ENCODE measurements at places on chromosomes 1 and 21.
A peak's percentile ranks its signal among the peaks of the same experiment; 100 is the strongest.

GRCh38 chr1:110524311-110525248 is 5.6 kb upstream of the KCNA10 start:
- H3K27me3 ChIP-seq, result peaks cover 28% of the 10 kb centered on the region
- no peaks in the 10 kb centered on the region for H3K36me3 ChIP-seq
- H3K27ac ChIP-seq, result no peak overlapping the region
- DNase-seq, result peak; percentile 59
- H3K4me3 ChIP-seq, result no peak overlapping the region

GRCh38 chr1:11842154-11843041 is 5.2 kb downstream of the NPPA start:
- peaks cover 27% of the 10 kb centered on the region for H3K36me3 ChIP-seq
- H3K27ac ChIP-seq, result no peak overlapping the region
- H3K4me1 ChIP-seq, result no peaks in the 10 kb centered on the region
- no peak overlapping the region for H3K4me3 ChIP-seq

GRCh38 chr1:201750934-201751333 is 78.0 kb upstream of the IPO9 start:
- H3K4me3 ChIP-seq, result peak overlapping the region; percentile 28
- peaks cover 99% of the 10 kb centered on the region for H3K4me1 ChIP-seq
- H3K27ac ChIP-seq, result peak overlapping the region; percentile 94
- H3K27me3 ChIP-seq, result no peaks in the 10 kb centered on the region
- no peaks in the 10 kb centered on the region for H3K36me3 ChIP-seq
- peak; percentile 78 for DNase-seq

- H3K27me3 ChIP-seq, result no peaks in the 10 kb centered on the region
- no peaks in the 10 kb centered on the region for H3K4me1 ChIP-seq
- DNase-seq, result no peak
- no peaks in the 10 kb centered on the region for H3K36me3 ChIP-seq
- no peak overlapping the region for H3K4me3 ChIP-seq
- no peak overlapping the region for H3K27ac ChIP-seq
Observed at GRCh38 chr21:14594967-14595366, 48.9 kb upstream of the SAMSN1 start.

GRCh38 chr1:91427741-91428140 is 23.1 kb upstream of the HFM1 start:
- H3K4me1 ChIP-seq, result no peaks in the 10 kb centered on the region
- no peak overlapping the region for H3K4me3 ChIP-seq
- no peaks in the 10 kb centered on the region for H3K27me3 ChIP-seq
- no peaks in the 10 kb centered on the region for H3K36me3 ChIP-seq

DNA sequence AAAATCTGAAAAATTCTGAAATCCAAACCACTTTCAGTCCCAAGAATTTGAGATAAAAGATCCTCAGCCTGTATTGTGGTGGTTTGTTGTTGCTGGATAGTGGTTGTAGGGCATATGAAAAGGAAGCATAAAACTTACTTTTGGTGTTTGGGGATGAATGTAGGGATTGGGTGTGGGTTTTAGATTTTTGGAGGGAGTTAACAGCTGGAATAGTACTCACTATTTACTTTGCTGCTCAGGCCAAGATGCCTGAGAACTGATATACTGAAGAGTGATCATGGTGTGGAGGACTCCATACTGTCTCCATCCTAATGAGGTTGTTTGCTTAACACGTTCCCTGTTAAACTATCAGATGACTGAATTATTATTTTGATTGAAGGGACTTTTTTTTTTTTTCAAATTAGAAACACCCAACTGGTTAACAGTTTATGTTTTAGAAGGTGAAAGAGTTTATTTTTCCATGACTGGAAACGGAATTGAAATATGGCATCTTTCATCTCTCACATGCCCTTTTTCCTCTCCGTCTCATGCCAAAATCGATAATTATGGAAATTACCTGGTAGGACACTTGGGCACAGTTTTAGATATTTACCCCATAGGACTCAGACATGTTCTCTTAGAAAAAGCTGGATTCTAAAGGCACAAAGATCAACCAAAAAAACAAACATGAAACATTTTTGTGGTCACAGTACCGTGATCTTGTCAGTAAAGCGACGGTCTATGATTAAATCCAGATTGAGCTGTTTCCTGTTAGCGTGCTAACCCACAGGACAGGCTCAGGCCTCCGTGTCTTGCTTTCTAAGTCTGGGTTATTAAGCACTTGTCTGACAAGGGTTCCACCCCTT is 37.3 kb downstream of the RGL1 start:
- DNase-seq, result peak; percentile 96
- no peaks in the 10 kb centered on the region for H3K36me3 ChIP-seq
- H3K4me3 ChIP-seq, result peak overlapping the region; percentile 65
- H3K27me3 ChIP-seq, result no peaks in the 10 kb centered on the region
- H3K4me1 ChIP-seq, result peaks cover 48% of the 10 kb centered on the region
- peak overlapping the region; percentile 82 for H3K27ac ChIP-seq

GRCh38 chr1:221697923-221698425 is 43.9 kb downstream of the DUSP10 start:
- no peak overlapping the region for H3K4me3 ChIP-seq
- peaks cover 53% of the 10 kb centered on the region for H3K4me1 ChIP-seq
- peak overlapping the region; percentile 41 for H3K27ac ChIP-seq
- H3K36me3 ChIP-seq, result peaks cover 12% of the 10 kb centered on the region

- H3K4me3 ChIP-seq, result no peak overlapping the region
- H3K4me1 ChIP-seq, result peaks cover 11% of the 10 kb centered on the region
- H3K27me3 ChIP-seq, result no peaks in the 10 kb centered on the region
Observed at GRCh38 chr1:54371038-54371941, 34.9 kb downstream of the SSBP3 start.

- peak within 1 kb of the TSS; percentile 70 for H3K4me3 ChIP-seq
- DNase-seq, result peak; percentile 59
- peaks cover 21% of the 10 kb centered on the region for H3K4me1 ChIP-seq
Observed at GRCh38 chr1:23424293-23425192, at the start of gene TCEA3. TSS of gene TCEA3 (minus strand) at chr1:23424748. CDS start at chr1:23424633, 115 bp downstream.

DNA sequence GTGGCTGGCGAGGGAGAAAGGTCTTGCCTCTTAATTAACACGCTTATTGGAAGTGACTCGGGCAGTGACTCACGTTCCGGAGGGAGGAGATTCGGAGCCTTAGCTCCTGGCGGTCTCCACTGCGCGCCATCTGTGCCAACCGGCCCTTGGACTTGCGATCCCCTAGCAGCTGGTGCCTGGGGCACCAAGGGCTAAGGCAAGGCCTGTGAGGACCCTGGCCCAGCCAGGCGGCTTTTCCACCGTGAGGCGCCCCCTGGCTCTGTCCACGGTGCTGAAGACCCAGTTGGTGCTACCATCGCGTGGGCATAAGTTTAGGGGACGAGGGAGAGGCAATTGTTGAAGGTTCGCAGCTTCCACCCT is 1.3 kb upstream of the SYT6 start:
- peak; percentile 70 for DNase-seq
- peaks cover 97% of the 10 kb centered on the region for H3K27me3 ChIP-seq
- H3K36me3 ChIP-seq, result no peaks in the 10 kb centered on the region
- H3K4me1 ChIP-seq, result no peaks in the 10 kb centered on the region

DNA sequence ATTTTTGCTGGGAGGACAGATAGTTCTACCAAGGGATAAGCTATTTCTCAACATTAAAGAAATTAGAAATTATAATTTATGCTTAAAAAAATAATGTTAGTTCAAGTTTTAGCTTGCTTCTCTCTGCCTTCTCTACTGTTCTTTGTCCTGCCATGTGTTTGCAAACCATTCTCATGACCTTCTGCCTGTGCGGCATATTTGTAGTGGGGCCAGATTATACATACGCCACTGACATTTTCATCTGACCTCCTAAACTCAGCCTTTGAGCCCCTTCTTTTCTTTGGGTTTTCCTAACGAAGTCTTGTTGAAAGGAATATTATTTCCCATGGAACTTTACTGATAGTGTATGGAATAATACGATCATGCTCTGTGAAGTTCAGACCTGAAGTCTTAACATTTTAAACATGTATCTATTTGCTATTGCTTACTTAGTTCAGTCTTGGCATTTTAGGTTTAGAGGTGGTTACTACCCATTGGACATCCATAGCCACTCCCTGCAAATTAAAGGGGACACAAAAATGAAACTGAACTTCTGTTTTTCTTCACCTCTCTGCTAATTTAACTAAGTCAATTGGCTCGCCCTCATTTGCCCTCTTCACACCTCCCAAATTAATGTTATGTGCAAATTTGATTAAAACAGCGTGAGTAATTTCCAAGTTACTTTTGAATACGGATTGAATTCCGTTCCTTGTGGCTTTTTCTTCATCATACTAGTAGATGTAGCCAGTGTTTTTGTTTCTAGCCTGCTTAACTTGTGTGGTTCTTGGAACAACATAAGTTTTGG is 15.6 kb downstream of the LRRC8D start:
- H3K4me1 ChIP-seq, result no peaks in the 10 kb centered on the region
- no peak overlapping the region for H3K4me3 ChIP-seq
- H3K36me3 ChIP-seq, result no peaks in the 10 kb centered on the region
- H3K27me3 ChIP-seq, result no peaks in the 10 kb centered on the region
- no peak for DNase-seq
- H3K27ac ChIP-seq, result no peak overlapping the region

GRCh38 chr1:203609979-203610493 is 16.6 kb upstream of the ATP2B4 start:
- H3K36me3 ChIP-seq, result no peaks in the 10 kb centered on the region
- no peak overlapping the region for H3K4me3 ChIP-seq
- no peak for DNase-seq
- peaks cover 13% of the 10 kb centered on the region for H3K4me1 ChIP-seq
- no peaks in the 10 kb centered on the region for H3K27me3 ChIP-seq

- H3K27me3 ChIP-seq, result no peaks in the 10 kb centered on the region
- H3K36me3 ChIP-seq, result no peaks in the 10 kb centered on the region
- no peak overlapping the region for H3K27ac ChIP-seq
Observed at GRCh38 chr21:29148530-29148929, 18.1 kb downstream of the MAP3K7CL start.

GRCh38 chr1:117284399-117285215 is 73.9 kb upstream of the VTCN1 start:
- no peaks in the 10 kb centered on the region for H3K36me3 ChIP-seq
- DNase-seq, result peak; percentile 71
- no peaks in the 10 kb centered on the region for H3K4me1 ChIP-seq
- peaks cover 11% of the 10 kb centered on the region for H3K27me3 ChIP-seq
- H3K27ac ChIP-seq, result no peak overlapping the region

- H3K27me3 ChIP-seq, result no peaks in the 10 kb centered on the region
- peaks cover 26% of the 10 kb centered on the region for H3K36me3 ChIP-seq
- no peak for DNase-seq
- no peak overlapping the region for H3K4me3 ChIP-seq
- no peak overlapping the region for H3K27ac ChIP-seq
Observed at GRCh38 chr1:85655315-85655714, 52.9 kb downstream of the ZNHIT6 start.

DNA sequence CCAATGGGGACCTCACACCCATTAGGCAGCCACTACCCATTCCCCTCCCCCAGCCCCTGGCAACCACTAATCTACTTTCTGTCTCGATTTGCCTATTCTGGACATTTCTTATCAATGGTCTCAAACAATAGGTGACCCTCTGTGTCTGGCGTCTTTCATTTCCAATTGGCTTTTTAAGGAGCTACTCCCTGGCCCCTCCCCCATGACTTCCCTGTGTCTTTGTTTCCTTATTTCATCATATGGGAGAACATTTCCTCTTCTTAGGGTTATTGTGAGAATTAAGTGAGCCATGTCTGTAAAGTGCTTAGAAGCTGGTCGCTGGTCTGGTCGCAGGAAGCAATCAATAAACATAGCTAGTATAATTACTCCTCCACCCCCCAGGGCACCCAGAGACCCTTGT is 80.9 kb downstream of the SPSB1 start:
- DNase-seq, result no peak
- no peaks in the 10 kb centered on the region for H3K27me3 ChIP-seq
- H3K27ac ChIP-seq, result no peak overlapping the region
- no peaks in the 10 kb centered on the region for H3K36me3 ChIP-seq

GRCh38 chr1:197463142-197463541 is 195.1 kb downstream of the CRB1 start:
- H3K36me3 ChIP-seq, result no peaks in the 10 kb centered on the region
- H3K4me1 ChIP-seq, result peaks cover 9% of the 10 kb centered on the region
- DNase-seq, result no peak
- H3K27me3 ChIP-seq, result no peaks in the 10 kb centered on the region

DNA sequence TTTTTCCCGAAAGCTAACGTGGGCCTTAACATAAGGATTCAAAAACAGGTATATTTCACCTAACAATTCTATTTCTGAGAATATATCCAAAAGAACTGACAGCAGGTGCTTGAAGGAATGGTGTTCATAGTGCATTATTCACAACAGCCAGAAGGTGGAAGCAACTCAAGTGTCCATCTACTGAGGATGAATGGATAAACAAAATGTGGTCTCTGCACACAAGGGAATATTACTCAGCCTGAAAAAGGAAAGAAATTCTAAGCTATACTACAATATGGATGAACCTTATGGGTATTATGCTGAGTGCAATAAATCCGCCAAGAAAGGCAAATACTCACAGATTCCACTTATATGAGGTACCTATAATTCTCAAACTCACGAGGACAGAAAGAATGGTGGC is 6.1 kb upstream of the RIPPLY3 start:
- H3K36me3 ChIP-seq, result no peaks in the 10 kb centered on the region
- no peaks in the 10 kb centered on the region for H3K4me1 ChIP-seq
- H3K27ac ChIP-seq, result no peak overlapping the region
- no peaks in the 10 kb centered on the region for H3K27me3 ChIP-seq
- H3K4me3 ChIP-seq, result no peak overlapping the region

DNA sequence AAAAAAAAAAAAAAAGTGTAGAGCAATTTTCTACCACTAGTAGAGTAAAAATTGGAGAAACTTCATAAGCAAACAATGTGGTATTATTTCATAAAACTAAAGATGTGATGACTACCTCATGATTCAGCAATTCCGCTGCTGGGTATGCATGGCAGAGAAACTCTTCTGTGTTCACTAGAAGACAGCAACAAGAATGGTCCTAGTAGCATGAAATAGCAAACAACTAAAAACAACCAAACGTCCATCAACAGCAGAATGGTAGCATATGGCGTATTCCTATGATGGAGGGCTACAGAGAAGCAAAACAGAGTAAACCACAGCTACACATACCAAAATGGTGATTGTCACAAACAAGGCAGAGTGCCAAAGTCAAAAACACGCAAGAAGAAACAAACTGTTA is 18.9 kb downstream of the HTR1D start:
- H3K4me1 ChIP-seq, result peaks cover 40% of the 10 kb centered on the region
- H3K36me3 ChIP-seq, result no peaks in the 10 kb centered on the region
- DNase-seq, result peak; percentile 90
- H3K27me3 ChIP-seq, result no peaks in the 10 kb centered on the region
- H3K4me3 ChIP-seq, result no peak overlapping the region

DNA sequence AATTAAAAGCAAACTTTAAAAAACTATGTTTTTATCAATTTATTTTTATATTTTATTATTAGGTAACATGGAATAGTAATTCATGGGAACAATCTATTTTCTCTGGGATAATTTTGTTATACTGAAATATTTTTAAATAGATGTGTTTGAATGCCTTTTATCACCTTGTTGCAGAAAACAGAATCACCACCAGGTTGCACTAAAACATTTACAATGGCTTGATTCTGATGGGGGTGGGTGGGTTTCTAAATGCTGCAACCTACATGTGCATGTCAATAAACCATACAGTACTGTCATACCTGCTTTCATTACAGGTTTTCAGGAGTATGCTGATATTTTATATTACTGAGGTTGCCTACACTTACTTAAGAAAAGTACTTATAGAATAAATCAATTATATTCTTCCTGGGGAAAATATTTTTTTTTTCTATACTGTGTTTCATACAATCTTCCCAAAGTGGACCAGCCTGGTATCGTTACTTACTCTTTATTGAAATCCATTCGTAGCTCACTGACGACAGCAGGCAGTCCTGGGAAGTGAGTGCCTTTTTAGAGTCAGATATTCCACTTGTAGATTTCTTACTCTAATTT is 132.8 kb downstream of the PTPRC start:
- peaks cover 6% of the 10 kb centered on the region for H3K4me1 ChIP-seq
- DNase-seq, result peak; percentile 38
- no peak overlapping the region for H3K4me3 ChIP-seq
- H3K27me3 ChIP-seq, result no peaks in the 10 kb centered on the region
- H3K27ac ChIP-seq, result no peak overlapping the region
